ENCODE measurements at places on chromosomes 2 and 18.

- DNase-seq: no peak
Observed at GRCh38 chr2:137947728-137948336, 16.4 kb upstream of the HNMT start.

DNA sequence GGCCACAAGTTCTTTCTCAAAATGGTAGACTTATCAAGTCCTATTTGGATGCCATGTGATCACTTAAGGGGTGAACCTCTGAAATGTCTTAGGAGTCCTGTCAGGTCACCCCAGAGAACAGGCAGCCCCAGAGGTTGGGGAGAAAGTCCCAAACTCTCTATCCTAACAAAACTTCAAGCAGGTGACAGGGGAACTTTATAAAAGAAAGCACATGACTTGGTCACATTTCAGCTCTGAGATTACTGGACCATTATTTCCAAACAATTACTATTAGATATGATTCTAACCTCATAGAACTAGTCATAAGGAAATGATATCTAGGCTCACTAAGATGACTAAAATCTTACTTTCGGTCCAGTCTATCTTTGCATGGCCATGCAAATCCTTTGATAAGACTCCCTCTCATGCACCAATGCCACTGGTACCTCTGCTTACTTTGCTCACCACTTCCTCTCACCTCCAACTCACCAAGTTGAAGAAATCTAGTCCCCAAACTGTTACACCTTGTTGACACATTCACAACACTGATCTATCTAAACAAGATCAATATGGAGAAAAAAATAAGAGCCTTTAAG, 107.0 kb downstream of the GALNT14 start:
- no peak for DNase-seq

DNA sequence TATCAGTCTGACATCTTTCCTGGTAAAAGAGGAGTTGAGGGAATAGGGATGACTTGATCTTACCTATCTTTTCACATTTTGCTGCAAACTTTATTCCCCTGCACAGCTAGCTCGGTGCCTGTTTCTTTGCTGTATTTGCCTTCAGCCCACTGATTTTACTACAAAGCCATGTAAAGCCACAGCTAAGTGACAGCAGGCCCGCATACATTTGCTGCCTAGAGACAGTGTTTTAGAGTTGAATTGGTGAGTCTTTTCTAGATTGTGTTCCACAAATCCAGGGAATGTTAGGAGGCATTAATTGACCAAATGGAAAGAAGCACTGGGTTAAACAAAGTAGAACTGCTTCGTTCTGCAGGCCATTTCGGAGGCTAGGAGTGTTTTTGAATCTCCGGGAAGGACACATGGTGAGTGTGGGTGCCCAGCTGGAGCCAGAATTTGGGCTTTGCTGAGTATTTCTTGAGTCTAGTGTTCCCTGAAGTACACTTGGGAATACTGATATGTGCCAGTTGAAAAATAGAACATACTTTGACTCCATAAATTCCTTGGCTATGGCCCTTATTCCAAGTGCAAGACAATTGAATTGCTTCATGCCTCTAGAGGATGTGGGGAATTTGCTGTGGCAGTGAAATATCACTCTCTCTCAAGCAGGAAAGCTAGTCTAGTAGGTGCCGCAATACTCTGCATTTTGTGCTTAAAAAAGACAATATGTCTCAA, 329.8 kb downstream of the PTPRM start:
- no peak for DNase-seq

DNA sequence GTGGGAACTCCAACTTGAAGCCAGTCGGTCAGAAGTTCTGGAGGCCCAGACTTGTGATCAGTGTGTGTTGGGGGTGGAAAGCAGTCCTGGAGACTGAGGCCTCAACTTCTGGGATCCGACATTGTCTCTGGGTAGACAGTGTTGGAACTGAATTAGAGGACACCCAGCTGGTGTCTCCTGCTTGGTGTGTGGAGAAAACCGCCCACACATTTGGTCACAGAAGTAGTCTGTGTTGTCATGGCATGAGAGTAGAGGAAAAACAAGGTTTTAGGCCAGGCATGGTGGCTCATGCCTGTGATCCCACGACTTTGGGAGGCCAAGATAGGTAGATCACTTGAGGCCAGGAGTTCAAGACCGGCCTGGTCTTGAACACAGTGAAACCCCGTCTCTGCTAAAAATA, 51.5 kb downstream of the PUM2 start:
- no peak for DNase-seq

DNA sequence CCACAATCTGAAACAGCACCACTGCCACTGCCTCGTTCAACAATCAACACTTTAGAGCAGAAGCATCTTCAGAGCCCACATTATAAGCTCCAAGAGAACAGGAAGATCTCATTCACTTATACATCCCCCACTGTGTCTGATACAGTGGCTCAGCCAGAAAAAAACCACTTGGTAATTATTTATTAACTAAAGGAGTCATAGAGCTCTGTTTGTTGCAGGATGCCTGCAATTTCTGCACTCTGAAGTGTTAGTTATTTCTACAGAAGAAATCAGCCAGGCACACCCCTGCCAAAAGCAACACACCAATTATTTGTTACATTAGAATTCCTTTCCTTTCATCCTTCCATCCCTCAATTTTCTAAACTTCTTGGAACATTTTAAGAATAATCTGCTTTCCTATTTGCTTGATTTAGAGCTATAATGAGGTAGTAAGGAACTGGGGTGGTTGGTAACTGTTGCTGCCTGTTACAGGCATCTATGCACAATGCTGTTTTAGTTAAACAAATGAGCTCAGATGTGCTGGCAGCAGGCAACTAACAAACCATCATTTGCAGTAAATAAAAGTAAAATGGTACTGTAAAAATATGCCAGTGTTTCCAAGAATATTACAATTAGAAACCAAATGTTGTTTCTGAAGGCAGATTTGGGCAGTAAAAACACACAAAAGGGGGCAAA, 59.9 kb downstream of the DYM start:
- no peak for DNase-seq

- DNase-seq: no peak
Observed at GRCh38 chr18:76572518-76573247, 77.6 kb upstream of the ZNF516 start.

DNA sequence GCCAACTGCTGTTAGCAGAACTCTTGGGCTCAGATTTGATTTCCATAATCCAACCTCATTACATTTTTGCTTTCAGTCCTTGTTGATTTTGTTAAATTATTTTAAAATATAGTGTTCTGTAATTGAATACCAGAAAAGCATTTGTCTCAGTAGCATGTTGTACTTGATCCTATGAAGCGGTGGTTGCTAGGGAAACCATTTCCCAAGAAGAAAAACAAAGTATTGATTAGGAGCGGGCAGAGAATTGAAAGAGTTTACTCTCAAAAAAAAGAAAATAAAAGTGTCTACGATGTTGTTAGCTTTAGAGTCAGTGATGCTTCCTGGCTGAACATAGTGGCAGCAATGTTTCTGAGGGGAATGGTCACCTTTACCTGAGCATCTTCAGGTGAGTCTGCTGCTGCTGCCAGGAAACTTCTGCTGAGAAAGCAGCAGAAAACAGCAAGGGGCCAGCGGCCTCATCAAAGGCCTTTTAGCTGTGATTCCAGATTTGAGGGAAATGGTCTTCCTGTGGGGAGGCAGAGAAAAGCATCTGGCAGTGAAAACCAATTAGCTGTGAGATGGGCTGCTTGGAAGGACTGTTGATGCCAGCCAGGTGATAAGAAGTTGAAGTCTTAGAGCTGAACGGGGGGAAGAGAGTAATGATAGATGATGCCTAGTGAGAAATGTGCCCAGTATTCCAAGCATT, 37.1 kb downstream of the CRIM1 start:
- no peak for DNase-seq

DNA sequence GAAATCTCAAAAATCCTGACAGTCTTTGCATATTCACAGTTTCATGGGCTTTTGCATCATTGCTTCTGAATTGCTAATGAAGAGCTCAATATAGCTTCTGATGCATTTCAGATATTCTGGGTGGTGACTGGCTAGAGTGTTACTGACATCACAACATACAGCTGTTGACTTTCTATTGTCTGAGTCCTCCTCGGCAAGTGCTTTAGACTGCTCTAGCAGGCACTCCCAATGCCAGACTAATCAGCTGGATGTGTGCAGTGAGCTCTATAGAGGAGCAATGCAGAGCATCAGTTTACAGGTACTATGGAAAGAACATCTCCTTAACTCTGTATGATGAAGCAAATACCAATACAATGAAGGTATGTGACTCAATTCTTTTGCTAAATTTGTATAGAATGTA, 54.9 kb downstream of the R3HDM1 start:
- no peak for DNase-seq

GRCh38 chr18:596288-596881, 403 bp upstream of the CLUL1 start:
- peak; percentile 29 for DNase-seq

DNA sequence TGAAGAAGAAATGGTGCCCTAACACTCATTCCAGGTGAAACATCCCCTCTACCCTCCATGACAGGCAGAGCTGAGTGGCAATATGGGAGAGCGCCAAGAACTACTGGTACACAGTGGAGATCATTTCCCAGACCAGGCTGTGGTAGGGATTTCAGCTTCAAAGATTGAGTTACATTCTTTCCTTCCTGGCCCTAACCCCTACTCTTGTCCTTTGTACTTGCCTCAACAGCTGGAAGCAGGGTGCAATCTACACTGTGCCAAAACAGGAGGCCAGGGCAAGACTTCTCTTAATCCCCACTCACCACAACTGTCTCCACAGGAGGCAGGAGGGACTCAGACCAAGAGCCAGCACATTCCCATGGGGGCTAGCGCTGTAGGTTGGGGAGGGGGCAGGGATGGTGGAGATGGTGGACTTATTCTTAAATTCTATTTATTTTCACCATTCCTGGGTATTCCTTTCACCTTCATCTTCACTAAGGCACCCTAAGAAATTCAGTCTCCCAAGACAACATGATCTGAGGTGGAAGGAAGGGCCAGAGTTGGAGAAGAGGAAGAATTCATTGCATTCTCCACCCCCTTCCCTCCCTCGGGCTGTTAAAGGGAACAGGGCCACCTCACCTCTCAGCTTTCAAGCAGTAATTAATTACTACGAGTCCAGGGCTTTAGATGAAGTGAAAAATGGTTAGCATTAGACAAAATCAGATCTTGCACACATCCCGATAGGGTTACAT, 65.9 kb downstream of the AAK1 start:
- DNase-seq: no peak

DNA sequence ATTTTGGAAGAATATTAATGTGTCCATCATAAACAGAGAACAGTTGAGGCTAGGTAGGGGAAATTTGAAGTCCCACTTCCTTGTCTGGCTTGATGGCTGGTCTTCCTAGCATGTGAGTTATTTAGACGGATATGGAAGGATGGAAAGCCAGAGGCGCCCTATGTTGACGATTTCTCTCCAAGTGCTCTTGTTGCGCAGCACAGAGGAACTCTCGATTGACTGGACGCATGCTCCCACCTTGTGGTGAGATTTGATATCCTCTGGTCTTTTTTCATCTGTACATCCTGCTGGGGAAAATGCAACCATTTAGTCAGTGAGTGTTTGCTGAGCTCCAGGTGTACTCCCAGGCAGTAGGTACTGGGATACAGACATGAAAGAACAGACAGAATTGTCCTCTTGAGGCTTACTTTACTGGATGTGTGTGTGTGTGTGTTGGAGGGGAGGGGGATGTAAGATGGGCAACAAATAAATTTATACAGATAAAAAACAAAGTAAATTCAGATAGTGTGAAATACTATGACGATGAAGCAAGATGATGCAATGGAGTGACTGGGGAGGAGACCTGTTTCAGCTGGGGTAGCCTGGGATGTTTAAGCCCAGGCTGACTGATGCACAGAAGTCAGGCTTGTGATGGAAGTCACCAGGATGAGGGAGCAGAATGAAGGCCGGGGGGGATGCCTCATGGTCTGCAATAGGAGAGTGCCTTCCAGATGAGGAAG, 137.2 kb downstream of the TRIM43 start:
- DNase-seq: no peak

DNA sequence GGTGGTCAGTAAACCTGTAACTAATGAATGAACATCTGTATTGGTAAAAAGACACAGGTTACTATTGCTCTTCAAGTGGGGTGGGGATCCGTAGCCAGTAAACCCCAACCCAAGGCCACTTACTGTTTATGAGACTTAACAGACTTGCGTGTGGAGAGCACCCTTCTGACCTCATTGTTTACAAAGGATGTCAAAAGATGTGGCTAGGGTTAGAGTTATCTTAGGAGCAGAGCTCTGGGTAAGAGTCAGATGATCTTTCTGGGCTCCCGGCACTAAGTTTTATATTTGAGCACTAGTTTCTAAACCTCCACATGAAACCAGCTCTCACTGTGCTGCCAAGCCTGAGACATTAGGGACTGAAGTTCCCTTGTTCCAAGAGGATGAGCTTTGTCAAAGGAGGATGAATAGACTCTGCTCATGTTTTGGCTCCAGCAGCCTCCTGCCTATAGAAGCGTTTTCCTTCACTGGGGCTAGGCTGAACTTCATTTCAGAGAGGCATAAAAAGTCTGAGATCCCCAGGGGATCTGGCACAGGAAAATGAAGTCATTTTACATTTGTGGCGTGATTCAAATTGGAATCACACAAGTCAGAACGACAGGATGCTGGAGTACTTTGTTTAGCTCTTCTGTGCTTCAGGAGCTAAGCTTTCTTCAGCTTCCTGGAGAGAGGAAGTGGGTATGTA, 403.1 kb upstream of the TRIB2 start:
- DNase-seq: no peak

DNA sequence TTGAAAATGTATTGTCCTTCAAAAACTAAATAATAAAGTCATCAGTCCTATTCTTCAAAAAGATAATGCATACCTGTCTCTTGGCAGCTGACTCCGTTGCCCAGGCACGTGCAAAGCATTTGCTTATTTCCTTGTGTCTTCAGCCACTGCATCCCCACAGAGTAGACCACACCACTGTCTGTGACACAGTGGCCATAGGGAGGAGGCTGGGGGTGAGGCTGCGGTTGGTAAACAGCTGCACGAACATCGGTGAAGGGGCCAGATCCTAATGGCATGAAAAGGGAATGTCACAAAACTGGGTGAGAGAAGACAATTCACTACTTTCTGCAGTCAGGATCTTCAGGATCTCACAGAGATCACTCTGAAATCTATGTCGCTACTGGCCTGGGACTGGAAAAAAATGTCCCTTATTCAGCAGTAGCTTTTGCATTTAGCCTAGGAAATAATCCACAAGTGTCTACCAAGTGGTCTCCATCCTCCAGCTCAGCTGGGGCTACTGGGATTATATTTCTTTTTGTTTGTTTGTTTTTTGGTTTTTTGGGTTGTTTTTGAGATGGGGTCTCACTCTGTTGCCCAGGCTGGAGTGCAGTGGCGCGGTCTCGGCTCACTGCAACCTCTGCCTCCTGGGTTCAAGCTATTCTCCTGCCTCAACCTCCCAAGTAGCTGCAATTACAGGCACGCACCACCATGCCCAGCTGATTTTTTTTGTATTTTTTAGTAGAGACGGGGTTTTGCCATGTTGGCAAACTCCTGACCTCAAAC, 10.7 kb downstream of the FN1 start:
- no peak for DNase-seq

- no peak for DNase-seq
Observed at GRCh38 chr2:37771600-37772088, 100.2 kb upstream of the CDC42EP3 start.
